ENCODE measurements at places on chromosomes 3 and 15.

- no peak for DNase-seq
Measured at GRCh38 chr15:59794229-59794886, 105.2 kb upstream of the BNIP2 start.

DNA sequence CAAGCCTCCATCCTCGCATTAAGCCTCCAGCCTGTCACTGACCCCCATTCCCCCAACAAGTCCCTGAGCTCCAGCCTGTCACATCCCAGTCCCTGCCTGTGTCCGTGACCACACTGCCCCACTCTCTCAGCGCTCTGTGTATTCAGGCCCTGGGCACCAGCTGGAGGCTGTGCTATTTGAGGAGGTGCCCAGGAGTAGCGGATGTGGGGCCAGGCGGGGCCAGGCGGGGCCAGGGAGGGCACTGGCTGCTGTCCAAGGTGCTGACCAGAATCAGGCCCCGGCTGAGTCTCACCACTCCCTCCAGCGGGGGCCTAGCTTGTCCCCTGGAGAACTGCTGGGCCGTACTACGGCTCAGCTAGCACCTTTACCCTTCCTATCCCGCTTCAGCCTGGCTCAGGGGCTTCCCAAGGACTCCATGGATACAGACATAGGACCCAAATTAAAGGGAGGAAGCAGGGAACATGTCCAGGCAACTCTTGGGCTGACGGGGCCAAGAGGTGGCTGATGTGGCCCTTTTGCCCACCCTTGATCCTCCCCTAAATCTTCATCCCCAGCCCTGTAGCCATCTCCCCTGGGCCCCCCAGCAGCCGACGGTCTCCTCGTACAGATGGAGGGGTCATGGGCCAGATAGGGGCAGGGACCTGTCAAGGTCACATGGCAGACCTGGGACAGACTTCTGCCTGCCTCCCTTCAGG, 1.1 kb downstream of the HHATL start:
- DNase-seq, result peak; percentile 11

DNA sequence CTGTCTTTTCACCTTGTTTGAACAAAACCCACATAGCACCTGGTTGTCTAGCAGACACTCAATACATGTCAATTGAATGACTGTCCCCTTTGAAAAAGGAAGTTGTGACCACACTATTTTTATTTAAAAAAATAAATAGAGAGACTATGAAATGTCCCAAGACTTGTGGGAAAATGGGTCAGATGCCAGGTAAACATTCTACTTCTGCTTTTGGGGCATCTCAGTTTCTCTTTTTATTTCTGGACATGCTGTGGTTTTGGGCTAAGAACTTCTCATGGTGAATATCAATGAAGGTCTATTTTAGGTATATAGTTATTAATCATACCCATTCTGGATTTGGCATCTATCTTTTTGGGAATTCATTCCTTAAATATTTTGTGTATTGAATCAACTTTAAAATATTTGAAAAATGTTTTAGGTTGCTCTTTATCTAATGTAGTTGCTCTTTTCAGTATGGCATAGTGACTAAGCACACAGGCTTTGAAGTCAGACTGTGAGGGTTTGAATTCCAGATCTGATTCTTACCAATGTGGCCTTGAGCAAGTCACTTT, 4.4 kb downstream of the TMEM45A start:
- peak; percentile 15 for DNase-seq

- DNase-seq, result no peak
Measured at GRCh38 chr3:59839810-59840515, 790.1 kb upstream of the CFAP20DC start.

- DNase-seq, result no peak
Measured at GRCh38 chr15:98776607-98777281, 128.4 kb downstream of the IGF1R start.

DNA sequence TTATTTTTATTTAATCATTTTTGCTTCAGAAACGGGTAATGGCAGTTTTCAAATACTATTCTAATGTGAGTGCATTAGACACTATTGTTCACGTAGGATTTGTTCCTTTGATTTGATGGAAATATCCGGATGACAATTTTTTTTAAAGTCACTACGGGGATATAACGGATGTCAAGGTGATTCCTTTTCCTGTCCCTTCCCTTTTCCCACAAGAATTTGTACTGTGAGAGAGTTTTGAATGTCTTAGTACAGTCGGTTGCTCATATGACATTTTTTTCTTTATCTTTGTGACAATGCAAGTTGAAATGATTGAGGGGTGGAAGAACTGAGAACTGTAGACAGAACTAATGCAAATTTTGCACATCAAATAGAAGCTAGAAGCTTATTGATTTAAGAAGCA, 209.5 kb downstream of the GRM7 start:
- DNase-seq, result no peak

DNA sequence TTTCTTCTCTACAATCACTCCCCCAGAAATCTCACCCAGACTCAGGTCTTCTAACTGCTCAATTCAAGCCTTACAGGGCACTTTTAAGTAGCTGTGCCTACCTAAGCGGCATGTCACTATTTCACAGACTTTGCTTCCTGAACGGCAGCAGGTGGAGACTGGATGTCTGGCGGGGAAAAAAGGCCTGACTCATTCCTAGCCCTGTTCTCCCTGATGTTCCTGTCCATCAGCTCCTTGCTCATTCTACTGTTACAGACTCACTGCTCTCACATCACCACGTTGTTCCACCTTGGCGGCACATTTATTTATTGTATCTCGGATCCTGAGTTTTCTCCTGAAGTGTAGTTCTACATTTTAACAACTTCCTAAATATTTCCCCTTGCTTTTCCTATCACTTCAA, 52.6 kb upstream of the ATP11B start:
- DNase-seq, result no peak

GRCh38 chr3:153069598-153070510, 92.2 kb upstream of the RAP2B start:
- DNase-seq, result no peak

GRCh38 chr3:48716508-48716981, 476 bp downstream of the IP6K2 start:
- DNase-seq, result no peak

DNA sequence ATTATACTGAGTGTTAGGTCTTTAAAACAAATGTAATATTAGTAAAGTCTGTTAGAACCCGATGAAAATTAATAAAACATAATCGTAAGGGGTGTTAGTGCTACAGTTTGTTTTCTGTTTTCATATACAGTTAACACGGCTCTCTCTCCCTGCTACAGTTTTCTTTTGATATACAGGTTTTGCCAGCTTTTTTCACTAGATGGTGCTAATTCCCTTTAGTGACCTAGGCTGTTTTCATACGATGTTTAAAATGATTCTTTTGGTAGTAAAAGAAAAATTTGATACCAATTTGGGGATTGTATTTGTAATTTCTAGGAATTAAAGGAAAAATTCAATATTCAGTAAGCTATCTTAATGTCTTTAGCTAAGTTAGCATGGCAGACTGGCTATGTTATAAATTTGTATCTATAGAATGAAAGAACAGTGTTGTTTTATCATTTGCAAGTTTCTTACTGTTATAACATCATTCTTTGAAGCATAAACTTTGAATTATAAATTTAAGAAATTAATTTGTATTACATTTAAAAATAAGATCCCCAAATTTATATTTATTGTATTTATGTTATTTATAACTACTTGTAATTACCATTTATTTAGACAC, 11.5 kb downstream of the APH1B start:
- DNase-seq, result no peak

- DNase-seq, result no peak
Measured at GRCh38 chr15:55320238-55320550, 1.2 kb downstream of the PIGB start.

- DNase-seq, result no peak
Measured at GRCh38 chr15:80452166-80452565, 48.0 kb downstream of the ARNT2 start.

DNA sequence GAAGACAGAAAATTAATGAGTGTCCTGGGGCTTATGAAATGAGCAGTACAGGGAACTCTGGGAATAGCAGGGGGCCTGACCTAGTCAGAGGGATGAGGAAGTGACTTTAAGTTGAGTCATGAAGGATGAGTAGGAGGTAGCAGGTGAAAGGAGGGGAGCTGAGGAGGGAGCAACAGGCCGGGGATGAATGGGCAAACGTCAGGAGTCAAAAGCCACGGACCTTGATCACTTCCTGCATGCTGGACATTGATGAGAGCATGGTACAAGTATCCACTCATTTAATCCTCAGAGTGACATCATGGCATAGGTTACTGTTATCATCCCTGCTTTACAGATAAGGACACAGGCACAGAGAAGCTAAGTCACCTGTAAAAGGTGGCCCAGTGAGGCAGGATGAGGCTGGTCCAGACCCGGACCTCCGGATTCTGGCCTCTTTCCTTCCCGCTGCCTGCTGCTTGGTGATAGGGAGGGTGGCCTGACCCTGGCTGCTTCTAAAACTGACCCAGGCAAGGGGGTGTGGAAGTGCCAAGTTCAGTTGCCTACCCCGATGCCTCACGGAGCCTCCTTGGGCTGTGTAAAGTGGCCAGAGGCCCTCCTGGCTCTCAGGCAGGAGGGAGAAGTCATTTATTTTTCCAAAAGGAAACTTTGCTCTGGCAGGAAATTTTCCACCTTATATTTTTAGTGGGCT, 7.6 kb downstream of the CORO2B start:
- DNase-seq, result peak; percentile 90

GRCh38 chr3:55597641-55598040, 110.5 kb upstream of the WNT5A start:
- no peak for DNase-seq

- DNase-seq, result no peak
Measured at GRCh38 chr3:187963677-187964385, 190.1 kb upstream of the LPP start.

DNA sequence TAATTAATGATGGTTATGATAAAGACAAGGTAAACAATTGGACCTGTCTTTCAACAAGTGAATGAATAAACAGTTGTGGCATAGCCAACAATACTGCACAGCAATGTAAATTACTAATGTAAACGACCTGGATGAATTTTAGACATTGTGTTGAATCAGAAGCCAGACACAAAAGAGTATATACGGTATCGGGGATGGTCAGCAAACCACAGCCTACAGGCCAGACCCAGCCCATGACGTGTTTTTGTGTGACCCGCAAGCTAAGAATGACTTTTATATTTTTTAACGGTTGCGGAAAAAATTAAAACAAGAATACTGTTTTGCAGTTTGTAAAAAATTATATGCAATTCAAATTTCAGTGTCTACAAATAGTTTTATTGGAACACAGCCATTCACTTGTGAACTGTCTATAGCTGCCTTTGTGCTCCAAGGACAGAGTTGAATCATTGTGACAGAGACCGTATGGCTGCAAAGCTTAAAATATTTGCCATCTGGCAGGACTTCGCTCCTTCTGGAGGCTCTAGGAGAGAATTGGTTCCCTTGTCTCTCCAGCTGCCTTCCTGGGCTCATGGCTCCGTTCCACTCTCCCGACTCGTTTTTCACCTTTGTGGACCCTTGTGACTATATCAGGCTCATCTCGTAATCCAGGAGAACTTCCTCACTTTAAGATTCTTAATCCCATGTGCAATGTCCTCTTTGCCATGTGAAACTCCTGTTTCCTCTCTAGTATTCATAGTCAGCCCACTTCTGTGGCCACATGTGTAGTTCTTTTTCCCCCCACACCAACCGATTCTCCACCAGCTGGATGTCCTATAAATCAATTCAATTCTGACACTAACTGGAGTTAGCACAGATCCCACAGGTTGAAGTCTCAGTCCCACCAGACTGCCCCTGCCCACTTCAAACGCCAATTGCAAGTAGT, 72.7 kb downstream of the CMTM8 start:
- no peak for DNase-seq

GRCh38 chr3:94082391-94082937, 19.6 kb downstream of the NSUN3 start:
- no peak for DNase-seq

- DNase-seq, result no peak
Measured at GRCh38 chr15:80379693-80380092, 24.5 kb upstream of the ARNT2 start.

DNA sequence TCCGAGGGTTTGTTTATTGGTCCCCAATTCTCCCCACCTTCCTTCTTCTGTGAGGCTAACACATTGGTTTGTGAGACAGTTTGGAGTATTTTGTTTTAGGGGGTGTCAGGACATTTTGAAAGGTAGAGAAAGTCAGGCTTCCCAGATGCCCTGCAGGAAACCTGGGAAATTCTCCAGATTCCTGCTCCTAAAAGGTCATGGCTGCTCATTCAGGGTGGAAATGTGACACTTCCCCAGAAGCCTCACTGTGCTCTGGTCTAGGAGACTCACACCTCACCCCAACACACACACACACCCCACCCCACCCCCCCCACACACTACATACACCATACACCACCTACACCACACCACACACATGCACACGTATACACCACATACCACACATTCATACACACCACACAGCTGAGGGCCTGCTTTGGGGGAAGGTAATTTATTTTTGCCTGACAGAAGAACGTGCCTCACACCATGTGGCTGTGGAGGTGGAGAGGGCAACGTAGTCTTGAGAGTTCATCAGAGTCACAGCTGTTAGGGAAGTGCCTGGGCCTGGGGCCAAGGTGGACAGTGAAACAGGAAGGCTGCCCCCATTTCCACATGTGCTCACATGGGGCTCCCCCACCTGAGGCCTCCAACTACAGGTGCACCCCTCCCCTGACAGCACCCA, 40.4 kb upstream of the LIMD1 start:
- DNase-seq, result no peak

DNA sequence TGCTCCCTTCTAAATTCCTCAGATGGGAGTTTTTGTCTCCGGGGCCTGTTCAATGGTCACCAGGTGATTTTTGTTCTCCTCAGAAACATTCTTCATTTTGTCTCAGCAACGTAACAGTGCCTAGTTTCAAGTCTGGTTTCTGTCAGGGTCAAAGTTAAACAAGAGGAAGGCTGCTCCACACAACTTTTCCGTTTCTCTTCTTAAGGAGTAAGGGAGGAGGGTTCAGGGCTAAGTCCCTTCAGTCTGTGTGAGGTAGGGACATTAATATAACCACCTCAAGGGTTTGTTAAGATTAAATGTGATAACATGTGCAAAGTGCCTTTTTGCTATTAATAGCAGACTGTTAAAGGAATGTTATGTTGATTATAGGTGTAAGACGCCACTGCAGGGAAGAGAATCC, 41.8 kb downstream of the HOMER2 start:
- DNase-seq, result no peak

- DNase-seq, result no peak
Measured at GRCh38 chr15:90857337-90857736, 11.1 kb upstream of the FURIN start.

DNA sequence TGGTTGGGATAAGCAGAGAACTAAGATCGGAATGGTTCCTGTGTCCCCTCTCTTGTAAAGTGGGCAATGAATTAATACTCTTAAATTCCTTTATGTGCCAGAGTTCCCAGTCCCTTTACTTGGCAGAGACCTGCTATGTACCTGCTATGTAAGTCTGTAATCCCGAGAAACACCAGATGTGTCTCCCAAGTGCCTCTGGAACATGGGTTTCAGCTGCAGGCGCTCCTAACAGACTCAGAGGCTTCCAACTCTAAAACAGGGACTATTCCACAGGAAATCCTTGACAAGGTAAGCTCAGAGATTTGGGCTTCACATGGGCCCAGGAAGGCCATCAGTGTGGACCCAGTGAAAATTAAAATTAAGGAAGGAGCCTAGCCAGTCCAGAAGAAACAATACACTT, 117.7 kb upstream of the PLCL2 start:
- no peak for DNase-seq

Measured in MG63 (cell line).